Activated T-cell treated with anti-CD3 and anti-CD28 coated beads, Interleukin-2, amount 50 U/mL, for 72 hours (primary cell): ENCODE measurements at places on chromosomes 13 and 19.

- DNase-seq = peak; percentile 35
These were observed 17.3 kb downstream of the UPF1 start for GRCh38 chr19:18848878-18849661.

DNA sequence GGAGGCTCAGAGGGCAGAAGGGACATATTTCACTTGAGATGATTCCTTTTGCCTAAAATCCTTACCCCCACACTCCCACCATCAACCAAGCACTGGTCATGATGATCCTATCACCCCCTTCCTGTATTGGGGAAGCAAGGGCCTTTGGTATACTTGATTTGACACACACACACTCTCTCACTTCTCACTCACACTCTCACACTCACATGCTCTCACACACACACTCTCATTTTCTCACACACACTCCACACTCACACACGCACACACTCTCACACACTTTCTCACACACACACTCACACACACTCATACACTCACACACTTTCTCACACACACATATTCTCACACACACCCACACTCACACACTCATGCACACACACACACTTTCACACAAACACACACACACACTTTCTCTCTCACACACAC is 8.6 kb downstream of the RGCC start:
- no peak for DNase-seq

DNA sequence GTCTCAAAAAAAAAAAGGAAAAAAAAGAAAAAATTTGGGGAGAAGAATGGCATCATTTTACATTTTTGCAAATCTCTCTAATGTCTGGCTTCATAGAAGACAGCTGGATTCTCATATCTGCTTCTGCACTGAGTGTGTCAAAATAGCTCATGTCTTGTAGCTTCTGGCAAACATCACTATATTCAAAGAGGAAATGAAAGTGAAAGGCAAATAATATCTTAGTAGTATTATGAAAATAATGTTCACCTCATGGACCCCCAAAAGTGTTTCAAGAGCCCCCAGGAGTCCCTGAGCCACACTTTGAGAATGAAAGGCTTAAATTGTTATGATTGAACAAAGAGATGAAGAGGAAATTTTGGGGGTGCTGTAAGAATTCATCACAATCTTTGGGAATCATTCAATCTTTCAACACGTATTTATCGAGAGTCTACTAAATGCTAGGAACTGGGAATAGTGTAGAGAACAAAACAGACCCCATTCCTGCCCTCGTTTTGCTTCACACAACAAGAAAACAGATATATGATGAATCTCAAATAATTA is 1.2 kb upstream of the SLC6A16 start:
- DNase-seq = no peak

GRCh38 chr13:21735701-21736401 is 65.0 kb downstream of the FGF9 start:
- DNase-seq = no peak

DNA sequence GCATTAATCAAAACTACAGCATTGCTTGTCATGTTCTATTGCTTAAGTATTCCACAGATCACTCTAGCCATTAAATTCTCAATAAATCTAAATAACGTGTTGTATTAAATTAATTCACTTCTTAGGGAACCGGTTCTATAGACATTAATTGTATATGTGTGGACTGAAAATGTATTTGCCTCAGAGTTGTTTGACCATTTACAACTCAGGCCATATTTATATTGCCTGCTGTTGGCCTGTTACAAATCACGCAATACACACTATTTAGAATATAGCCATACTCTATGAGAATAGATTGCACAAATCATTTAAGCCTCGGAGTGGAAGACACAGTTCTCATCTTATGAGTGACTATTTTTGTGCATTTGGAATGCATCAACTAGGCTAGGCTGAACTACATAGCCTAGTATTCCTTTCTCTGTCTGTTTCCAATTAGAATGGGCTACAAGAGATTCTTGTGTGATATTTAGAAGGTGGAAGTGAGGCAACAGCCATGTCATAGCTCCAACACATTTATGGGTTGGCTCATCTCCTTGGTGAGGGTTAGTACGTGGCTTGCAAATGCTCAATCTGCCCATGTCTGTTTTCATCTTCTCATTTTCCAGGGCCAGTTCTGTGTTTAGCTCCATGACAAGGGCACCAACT is 1116.1 kb downstream of the PCDH9 start:
- no peak for DNase-seq
